ENCODE measurements at places on chromosomes 6 and 20. TPM values are rescaled to one million over a fixed set of nuclear protein-coding genes. Genes with fewer than 3 reads are reported as not detected.

DNA sequence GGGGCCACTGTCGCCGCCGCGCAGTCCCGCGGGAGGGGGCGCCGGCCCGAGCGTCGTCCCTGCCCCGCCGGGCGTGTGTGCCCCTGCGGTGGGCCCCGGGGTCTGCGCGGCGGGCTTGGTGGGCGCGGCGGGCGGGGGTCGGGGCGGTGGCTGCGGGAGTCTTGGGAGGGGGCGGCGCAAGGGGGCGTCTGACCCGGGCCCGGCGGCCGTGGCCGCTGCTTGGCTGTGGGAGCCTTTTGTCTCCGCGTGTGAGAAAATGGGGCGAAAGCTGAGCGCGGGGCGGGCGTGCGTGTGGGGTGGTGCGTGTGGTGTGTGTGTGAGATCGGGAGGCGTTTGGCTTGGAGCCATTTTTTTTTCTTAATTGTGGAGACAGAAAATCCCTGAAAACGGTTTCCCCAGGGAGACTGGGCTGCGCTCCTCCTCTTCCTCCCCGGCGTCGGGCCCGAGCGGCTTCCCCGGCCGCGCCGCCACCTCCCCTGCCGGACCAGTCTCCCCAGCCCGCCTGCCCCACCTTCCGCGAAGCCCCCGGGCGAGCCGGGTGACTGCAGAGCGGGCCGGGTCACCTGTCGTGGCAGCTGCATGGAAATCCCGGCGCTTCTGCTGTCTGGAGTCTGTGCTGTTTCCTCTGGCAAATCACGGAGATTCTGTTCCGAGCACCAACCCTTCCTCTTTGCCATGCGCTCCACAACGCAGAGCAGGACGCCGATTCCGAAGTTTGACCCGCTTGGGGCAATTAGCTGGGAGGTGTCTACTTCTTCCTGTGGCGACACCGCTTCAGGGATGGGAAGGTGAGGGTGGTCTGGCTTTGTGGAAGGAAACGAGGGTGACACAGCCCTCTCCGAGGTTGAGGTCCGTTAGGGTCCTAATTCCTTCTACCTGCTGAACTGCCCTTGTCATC lies 64.4 kb downstream of the GTF2H5 start:
- DNase-seq, result peak; percentile 49

- no peak for DNase-seq
Measured at GRCh38 chr6:97174471-97174870, 108.5 kb downstream of the MMS22L start.

GRCh38 chr20:48651960-48652359 lies 175.8 kb downstream of the PREX1 start:
- no peak for DNase-seq

GRCh38 chr6:4352322-4352669 lies 216.9 kb upstream of the ECI2 start:
- no peak for DNase-seq

DNA sequence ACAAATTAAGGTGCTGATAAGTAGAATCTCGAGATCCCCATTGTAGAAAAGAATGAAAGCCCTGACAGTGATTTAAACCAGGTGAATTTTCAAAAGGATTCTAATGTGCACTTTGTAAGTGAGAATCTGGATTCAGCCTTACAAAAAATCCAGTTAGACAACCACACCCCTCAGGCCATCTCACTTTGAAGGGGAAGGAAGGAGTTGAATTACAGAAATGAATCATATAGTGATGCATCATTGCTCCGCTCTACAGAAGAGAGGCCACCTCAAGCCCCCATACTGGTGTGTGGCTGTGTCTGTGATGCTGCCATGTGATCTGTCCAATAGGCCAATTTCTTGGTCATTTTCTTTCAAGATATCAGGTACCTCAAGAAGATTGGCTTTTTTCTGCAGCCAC lies 85.5 kb upstream of the NT5E start:
- DNase-seq, result peak; percentile 79

- no peak for DNase-seq
Measured at GRCh38 chr6:42764911-42765648, 16.8 kb upstream of the BICRAL start.

GRCh38 chr20:48824830-48825565 lies 2.8 kb downstream of the PREX1 start:
- no peak for DNase-seq

DNA sequence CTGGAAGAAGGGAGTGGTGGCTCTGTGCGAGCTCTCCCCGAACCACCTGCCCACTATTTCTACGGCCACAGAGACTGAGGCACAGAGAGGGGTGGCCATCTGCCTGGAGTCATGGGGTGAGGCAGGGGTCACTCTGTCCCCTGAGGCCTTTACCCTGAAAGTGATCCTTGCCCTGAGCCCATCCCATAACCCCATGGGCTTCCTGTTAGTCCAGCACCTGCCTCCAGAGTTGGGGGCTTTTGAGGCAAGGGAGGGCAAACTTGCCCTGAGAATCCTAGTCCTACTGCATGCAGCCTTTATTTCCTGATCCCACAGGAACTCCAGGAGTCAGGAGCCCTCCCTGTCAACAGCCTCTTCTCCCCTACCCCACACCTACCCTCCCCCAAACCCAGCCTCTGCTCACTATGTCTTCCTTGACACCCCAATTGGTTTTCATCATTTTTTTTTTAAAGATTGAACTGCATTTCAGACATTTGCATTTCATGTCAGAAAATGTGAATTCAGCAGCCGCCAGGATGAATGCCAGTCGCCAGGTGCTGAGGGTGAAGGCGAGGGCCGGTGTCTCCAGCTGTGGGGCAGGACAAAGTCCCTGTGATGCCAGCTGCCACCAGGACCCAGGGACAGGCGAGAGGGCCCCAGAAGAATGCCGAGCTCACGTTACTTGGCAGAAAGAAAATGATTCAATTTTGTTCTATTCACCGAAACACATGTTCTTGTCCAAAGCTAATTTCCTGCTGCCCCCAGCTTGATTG lies 47.6 kb upstream of the NNAT start:
- no peak for DNase-seq

DNA sequence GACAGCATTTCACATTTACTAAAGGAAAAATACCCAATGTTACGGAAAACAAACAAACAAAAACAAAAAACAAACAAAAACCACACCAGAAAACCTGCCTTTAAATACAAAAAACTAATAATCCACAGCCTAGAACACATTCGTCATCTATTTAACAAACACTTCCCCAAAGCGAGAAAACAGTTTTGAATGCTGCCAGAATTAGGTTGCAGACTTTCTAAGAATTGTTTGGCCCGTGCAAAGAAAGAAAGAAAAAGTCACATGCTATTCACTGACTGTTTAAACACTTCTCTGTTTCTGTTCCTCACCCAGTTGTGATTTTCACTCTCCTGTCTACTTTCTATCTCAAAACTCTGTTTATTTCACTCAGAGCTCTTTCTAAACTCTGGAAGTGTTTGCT lies 52.5 kb downstream of the BCAS1 start:
- no peak for DNase-seq

DNA sequence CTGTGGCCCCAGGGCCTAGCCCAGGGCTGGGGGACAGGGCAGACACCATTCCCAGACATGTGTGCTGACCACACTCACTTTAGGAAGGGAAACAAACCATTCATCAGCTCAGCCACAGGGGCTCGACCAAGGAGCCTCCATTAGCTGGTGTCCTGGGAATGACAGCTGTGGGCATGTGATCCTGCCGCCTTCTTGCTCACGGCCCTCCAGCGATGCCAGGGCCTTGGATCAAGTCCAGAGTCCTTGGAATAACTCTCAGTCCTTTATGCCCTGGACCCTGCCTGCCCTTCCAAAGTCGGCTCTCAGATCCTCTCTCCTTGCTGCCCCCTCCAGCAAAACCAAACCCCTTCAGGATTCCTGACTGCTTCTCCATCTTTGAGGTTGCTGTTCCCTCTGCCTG lies 165.0 kb upstream of the RNF24 start:
- no peak for DNase-seq

DNA sequence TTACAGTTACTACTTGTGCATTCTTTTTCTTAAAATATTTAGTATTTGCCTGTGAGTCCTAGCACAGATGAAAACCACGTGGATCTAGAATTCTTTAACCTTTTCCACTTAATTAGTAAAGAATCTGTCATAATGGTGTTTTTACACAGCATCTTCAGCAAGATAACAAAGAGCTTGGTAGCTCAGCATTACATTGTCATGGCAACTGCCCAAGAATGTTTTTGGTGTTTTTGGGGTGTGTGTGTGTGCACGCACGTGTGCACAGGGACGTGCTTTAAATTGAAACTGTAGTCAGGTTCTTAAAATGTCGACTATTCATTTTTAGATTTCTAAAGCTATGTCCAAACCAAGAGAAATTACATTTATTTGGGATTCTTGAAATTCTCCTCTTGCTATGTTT lies 108.0 kb downstream of the FIG4 start:
- no peak for DNase-seq

LST1 gene
- not detected for total RNA-seq

OXT gene
- total RNA-seq, result not detected

EDN1 gene
- total RNA-seq, result 2.9 TPM

All from HFFc6 (cell line).